ENCODE measurements at places on chromosomes 7 and 10.

GRCh38 chr7:47771336-47771989 is 176.8 kb downstream of the PKD1L1 start:
- DNase-seq: no peak

DNA sequence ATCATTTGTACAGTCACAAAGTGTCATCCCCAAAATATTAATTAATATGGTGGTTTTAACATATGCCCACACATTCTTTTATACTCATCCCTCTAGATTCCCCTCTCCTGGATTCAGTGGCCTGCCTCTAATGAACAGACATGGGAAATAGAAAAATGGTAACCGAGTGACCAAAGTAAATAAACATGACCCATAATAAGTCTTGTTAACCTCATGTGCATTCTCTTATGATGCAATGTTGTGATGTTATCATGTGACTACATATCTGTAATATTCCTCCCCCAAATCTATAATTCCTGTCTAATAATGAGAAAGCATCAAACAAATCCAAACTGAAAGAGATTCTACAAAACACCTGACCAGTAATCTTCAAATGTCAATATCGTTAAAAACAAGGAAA is 164.5 kb upstream of the PRSS1 start:
- no peak for DNase-seq

- DNase-seq: no peak
Observed at GRCh38 chr7:95295397-95295796, 28.9 kb downstream of the PON1 start.

- no peak for DNase-seq
Observed at GRCh38 chr7:143499246-143499645, 21.6 kb downstream of the TAS2R41 start.

- peak; percentile 21 for DNase-seq
Observed at GRCh38 chr7:44959433-44959951, 19.3 kb downstream of the MYO1G start.

- no peak for DNase-seq
Observed at GRCh38 chr7:133560900-133561299, 308.0 kb downstream of the EXOC4 start.

DNA sequence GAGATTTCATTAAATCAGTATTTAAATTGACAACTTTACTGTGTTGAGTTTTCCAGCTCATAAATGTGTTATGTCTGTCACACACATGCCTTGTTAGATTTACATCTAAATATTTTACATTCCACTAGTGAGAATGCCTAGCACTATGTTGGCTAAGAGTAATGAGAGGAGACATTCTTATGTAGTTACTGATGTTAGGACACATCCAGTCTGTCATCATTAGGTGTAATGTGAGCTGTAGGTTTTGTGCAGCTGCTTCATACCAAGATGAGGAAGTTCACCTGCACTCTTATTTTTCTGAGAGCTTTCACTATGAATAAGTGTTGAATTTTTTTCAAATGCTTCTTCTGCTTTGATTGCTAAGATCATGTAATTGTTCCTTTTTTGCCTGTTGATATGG is 218.0 kb upstream of the IGFBP3 start:
- no peak for DNase-seq

DNA sequence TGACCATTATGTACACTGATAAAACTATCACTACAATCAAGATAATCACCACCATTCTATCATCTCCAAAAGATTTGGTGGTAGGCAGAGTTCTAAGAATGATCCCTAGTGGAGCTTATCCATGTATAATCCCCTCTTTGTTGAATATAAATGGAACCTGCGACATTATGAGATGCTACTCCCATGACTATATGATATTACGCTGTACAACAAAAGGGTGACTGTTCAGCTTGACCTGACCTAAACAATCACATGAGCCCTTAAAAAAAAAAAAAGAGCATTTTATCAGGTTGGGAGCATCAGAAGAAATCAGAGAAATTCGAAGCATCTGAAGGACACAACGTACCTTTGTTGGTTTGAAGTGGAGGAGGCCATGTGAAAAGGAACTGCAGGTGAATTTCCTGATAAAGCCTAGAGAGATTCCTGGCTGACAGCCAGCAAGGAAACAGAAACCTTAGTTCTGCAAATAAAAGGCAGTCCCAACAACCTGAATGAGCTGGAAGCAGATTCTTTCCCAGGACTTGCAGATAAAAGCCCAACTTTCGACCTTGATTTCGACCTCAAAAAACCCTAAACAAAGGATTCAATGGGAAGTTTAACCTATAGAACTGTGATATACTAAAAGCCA is 270.7 kb downstream of the ADRA2A start:
- DNase-seq: no peak
